Stimulated activated naive CD4-positive, alpha-beta T cell (primary cell): ENCODE measurements at places on chromosomes 2 and 18.

DNA sequence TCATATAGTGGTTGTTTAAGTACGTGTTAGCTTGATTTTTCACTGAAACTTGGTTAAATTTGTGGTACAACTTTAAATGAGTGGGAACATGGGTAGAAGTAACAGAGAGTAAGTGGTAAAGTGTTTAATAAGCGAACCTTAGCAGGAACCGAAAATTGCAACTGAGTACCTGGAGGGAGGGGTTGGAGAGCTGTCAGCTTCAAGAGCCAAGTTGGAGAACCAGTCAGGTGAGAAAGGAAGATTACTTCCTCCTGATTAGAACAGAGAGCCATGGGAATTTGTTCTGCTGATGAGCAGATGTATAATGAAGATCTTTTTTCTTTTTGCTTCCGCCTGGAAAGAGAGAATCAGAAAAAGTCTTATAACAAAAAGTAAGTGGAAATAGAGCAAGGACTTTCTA, 158.4 kb upstream of the CDH7 start:
- DNase-seq = no peak

DNA sequence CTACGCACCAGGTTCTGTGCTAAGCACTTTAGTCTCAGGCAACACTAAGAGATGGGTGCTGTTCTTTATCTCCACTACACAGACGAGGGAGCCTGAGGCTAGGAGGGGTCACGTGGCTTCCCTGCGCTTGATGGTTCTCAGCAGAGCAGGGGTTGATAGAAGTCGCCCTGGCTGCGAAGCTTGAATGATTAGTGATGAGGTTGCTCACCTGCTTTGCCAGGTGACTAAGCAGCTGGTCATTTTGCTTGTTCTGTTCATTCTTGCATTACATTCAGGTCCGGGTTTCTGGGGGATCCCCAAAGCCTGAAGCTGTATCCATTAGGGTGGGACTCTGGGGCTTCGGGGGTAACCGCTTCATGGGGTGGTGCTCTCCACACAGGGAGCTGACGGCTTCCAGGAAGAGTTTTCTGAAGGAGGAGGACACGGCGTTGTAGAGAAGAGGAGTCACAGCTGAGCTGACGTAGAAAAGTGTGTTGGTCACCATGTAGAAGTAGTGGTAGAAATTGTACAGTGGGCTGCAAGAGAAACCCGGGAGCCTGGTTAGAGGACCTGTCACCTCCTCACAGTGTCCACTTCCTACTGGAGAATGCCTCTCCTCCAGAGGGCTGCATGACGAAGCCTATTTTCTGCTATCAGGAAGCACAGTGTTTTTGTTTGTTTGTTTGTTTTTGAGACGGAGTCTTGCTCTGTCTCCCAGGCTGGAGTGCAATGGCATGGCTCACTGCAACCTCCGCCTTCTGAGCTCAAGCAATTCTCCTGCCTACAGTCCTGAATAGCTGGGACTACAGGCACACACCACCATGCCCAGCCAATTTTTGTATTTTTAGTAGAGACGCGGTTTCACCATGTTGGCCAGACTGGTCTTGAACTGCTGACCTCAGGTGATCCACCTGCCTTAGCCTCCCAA, 11.5 kb downstream of the NTSR2 start:
- no peak for DNase-seq

GRCh38 chr18:2150566-2150965, 420.7 kb downstream of the METTL4 start:
- DNase-seq = no peak

DNA sequence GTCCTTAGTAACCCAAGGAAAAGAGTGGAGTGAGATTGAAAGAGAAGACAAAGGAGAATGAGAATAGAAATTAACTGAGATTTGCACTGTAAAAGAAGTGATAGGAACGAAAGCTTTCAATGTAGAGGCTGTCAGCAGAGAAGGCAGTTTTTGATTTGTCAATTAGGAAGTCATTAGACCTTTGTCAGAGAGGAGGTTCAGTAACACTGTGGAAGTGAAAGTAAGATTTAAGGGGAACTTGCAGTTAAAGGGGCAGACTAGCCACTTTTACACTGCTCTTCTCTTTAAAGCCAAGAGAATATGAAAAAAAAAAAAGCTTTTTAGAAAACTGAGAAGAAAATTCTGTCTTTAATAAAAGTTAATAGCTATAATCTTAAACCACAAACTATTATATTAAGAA, 11.5 kb upstream of the KYNU start:
- DNase-seq = no peak

- DNase-seq = peak; percentile 30
These were observed 6.4 kb upstream of the PSD4 start for GRCh38 chr2:113167115-113167932.

- DNase-seq = no peak
These were observed 17.2 kb downstream of the GPC1 start for GRCh38 chr2:240452462-240453256.

- no peak for DNase-seq
These were observed 61.2 kb downstream of the FAM171B start for GRCh38 chr2:186755066-186755465.

DNA sequence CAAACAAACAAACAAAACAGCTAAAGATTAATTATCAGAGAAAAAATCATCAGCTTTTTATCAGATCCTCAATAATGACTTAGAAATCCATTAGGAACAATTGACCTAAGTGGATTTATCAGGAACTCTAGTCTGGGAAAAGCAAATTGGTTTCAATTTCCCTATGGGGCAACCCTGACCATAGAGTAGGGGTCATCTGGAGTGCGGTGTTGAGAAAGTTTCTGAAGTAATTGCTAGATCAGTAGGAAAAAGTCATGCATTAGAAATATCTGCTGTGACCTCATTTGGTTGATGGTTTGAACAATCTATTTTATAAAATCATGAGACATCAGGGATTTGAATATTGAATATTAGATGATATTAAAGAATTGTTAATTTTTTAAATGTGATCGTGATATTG, 507.9 kb downstream of the TXNL1 start:
- no peak for DNase-seq

GRCh38 chr18:27848336-27848735, 328.6 kb downstream of the CDH2 start:
- DNase-seq = no peak

GRCh38 chr2:11750917-11751316, 4.5 kb downstream of the LPIN1 start:
- no peak for DNase-seq

- no peak for DNase-seq
These were observed 102.2 kb upstream of the RND3 start for GRCh38 chr2:150589681-150590080.

DNA sequence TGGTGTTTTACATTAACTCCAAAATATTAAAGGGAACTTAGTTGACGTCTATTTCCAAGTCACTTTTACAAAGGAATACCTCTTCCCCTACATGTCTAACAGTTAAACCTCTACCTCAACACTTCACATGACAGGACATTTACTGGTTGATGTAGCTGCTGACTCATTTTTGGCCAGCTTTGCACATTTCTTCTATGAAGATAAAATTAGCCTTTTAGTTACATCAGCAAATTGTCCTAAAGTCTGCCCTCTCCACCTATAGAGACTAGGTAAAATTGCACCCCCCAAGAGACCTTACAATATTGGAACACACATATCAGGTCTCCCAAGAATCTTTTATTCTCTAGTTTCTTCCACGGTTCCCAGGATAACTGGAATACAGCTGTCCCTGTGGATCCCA, 10.1 kb upstream of the CERS6 start:
- DNase-seq = no peak

- DNase-seq = no peak
These were observed 147.0 kb upstream of the ID2 start for GRCh38 chr2:8534729-8535468.

DNA sequence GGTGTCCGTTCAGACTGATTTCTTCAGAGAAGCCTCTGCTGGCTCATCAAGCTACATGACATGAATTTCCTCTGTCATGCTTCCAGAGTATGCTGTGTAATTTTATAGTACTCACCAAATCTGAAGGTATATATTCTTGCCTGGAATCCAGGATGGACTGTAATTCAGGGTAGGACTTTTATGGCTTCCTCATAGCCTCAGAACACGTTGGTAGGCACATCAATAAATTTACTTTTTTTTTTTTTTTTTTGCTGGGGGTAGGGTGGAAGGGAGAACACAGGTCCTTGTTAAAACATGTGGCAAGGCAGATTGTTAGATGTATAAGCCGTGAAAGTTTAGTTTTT, 34.4 kb downstream of the MTA3 start:
- no peak for DNase-seq

DNA sequence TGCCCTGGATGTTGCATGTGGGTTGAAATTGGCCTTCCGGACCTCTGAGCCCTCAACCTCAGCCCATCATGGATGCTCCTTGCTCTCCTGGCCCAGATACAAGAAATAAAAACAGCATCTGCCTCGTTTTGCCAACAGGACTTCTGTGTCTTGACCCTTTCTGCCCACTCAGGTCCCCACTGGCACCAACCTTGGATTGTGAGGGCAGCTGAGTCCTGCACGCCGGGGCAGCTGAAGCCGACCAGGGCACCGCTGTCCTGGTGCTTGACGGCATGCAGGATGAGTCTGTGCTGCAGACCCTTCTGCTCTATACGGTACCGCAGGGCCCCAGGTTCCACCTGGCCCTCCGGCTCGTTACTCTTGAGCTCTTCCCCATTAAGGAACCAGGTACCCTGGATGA, 4.7 kb downstream of the OBSL1 start:
- no peak for DNase-seq

GRCh38 chr18:76453057-76453561, 41.9 kb downstream of the ZNF516 start:
- DNase-seq = no peak

DNA sequence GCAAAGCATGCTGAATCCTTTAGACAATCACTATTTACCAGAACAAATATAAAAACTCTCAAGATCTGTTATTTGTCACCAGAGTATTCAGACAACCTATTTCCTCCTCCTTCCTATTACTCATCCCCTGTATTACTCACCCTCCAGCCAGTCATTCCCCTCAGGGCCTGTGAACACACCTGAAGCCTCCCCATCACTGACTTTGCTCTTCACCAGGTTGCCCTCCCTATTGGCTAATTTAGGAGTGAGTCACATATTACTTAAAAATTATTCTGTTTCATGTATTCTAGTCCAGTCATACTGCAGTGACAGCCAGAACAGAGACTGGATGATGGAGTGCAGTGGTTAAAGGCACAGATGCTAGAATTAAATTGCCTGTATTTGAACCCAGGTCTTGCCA, 3.7 kb upstream of the ATG16L1 start:
- no peak for DNase-seq

GRCh38 chr18:7577706-7578105, 10.6 kb downstream of the PTPRM start:
- DNase-seq = no peak

DNA sequence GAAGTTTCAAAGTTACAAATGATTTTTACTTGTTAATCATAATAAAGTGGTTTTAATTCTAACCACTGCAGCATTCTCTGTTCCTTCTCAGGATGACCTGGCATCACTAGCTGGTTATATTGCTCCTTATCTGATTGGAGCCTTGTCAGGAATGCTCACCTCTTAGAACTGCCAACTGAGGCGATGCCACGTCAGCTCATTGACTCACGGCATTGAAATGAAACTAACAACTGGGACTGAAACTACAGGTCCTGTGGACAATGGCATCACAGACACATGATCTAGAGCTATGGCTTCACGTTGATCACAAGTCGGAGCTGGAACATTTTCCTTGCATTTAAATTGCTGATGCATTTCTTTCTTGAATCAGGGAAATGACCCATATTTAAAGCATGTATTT, 54.9 kb upstream of the MAP2 start:
- no peak for DNase-seq

DNA sequence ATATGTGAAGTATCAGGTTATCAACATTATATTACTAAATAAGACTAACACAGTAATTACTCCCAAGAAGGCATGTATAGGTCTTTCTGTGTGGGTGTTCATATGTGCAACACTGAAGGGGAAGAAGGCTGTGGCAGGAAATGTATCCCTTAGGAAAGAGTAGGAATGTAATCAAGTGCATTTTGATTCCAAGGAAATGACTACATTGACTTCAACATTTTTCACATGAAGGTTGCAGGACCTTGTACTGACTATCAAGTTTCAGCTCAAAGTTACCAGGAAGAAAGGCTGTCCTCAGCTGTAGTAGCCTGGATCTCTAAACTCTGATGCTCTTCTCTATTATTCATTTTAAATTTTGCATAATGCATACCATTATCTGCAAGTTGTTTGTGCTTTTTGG, 680.8 kb downstream of the NYAP2 start:
- no peak for DNase-seq

- DNase-seq = no peak
These were observed 62.3 kb downstream of the TNS1 start for GRCh38 chr2:217940261-217941220.

GRCh38 chr2:222706616-222707015, 35.2 kb downstream of the MOGAT1 start:
- no peak for DNase-seq

DNA sequence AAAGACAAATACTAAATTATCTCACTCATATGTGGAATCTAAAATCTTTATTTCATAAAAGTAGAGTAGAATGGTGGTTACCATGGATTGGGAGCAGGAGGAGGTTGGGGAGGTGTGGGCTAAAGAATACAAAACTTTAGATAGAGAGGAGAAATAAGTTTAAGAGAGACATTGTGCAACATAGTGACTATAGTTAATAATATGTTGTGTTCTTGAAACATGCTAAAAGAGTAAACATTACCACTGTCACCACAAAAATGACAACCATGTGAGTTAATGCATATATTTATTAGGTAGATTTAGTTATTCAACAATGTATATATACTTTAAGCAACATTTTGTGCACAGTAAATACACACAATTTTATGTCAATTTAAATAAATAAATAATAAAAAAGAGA, 128.5 kb upstream of the COL3A1 start:
- no peak for DNase-seq

DNA sequence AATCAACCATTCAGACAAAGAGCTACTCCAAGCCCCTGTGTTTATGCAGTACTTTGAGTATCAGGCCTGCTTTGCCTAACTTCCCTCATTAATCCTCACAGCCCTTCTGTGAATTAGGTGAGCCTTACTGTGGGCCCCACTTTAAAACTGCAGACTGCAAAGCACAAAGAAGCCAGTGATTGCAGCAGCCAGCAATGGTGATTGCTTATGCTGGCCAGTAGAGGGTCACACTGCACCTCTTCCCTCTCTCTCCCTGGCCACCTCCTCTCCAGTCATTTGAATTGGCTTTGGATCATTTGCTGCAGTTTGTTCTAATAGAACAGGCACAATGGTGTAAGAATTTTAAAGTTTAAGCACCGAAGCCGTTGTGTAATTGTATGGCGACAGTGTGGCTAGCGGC, 229.9 kb downstream of the AGPS start:
- no peak for DNase-seq

- DNase-seq = peak; percentile 78
These were observed 7.9 kb downstream of the ARL4C start for GRCh38 chr2:234488913-234489451.

DNA sequence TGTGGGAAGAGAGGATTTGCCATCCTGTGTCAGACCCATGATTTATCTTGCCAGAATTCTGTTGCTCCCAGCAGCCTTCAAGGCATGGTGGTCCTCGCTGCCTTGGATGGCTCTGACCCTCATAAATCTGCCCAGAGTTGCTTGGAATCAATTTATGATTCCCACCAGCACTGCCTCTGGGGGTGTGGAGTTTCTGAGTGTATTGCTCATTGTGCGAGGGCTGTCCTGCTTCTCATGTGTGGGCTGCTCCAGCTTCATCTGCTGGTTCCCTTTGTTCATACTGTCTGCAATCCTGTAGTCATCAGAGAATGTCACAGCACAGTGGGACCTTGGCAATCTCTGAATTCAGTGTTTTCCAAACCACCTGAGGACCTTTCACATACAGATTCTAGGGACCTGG, 139.8 kb downstream of the CLIP4 start:
- no peak for DNase-seq

- DNase-seq = no peak
These were observed 31.0 kb upstream of the WDSUB1 start for GRCh38 chr2:159317392-159318088.
